ENCODE measurements at places on chromosomes 11 and 22.

- no peak for DNase-seq
Observed at GRCh38 chr22:18000441-18001039, 23.8 kb downstream of the MICAL3 start.

- no peak for DNase-seq
Observed at GRCh38 chr22:31872209-31872608, 72.1 kb upstream of the YWHAH start.

GRCh38 chr22:49992921-49993648 is 19.5 kb downstream of the IL17REL start:
- no peak for DNase-seq

DNA sequence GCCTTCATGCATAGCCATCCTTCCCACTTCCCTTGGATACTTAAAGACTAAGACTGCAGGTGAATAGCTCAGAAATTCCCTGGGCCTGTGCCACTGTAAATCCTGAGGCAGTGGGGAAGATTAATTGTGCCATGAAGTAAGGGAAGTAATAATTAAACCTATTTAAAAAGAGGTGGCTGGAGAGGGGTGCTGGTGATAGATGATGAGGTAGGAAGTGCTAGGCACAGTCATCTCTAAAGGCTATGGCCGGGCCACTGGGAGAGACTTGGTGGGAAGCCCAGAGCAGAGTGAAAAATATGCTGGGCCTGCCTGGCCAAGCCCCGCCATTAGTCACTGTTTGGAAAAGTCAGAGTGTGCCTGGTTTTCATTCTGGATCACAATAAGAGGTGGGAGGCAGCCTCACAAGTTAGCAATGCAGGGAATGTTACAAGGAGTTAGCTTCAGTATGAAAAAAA is 197.2 kb upstream of the PITPNB start:
- no peak for DNase-seq

GRCh38 chr11:2590131-2590964 is 109.4 kb downstream of the KCNQ1OT1 start:
- DNase-seq, result no peak

DNA sequence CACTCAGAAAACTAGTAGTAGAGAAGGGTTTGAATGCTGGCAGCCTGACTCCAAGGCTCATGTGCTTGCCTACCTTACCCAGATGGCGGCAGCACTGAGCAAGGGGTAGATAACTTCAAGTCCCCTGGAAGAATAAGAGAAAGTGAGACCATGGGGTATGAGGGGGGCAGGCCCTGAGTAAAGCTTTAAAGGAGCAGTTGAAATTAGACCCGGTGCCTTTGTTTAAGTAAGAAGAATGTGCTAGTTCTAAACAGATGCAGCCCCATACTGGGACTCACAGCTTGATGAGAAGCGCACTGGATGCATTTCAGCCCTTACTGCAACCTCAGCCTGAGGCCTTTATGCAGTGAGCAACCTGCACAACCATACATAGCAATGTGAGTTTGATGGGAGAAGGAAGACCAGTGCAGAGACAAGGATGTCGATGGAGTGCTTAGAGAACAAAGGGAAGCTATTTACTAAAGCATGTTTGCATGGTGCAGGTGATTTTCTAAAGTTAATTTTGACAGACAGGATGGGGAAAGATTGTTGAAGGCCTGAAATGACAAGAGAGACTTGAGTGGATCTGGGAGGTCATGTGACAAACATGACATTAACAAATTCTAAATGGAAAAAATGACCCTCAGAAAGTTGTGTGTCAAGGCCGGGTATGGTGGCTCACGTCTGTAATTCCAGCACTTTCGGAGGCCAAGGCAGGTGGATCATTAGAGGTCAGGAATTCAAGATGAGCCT is 27.1 kb upstream of the TMA7B start:
- no peak for DNase-seq

GRCh38 chr22:50526834-50527801 is 1.7 kb upstream of the SCO2 start:
- no peak for DNase-seq

DNA sequence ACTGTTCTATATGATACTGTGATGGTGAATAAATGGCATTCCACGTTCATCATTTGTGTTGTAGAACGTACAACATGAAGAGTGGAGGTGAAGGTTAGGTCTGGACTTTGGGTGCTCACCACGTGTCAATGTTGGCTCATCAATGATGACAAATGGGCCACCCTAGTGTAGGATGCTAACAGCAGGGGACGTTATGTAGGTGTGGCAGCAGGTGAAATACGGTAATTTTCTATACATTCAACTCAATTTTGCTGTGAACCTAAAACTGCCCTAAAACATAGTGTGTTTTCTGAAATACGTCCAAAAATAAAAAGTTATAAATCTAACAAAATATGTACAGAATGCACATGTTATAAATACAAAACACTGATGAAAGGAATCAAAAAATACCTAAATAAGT is 6.2 kb downstream of the KRTAP5-6 start:
- DNase-seq, result no peak

Data from urinary bladder (tissue), 4 donors.